ENCODE measurements at places on chromosomes 2 and 18.

GRCh38 chr2:135169900-135170753 lies 118.0 kb downstream of the RAB3GAP1 start:
- no peak for DNase-seq

DNA sequence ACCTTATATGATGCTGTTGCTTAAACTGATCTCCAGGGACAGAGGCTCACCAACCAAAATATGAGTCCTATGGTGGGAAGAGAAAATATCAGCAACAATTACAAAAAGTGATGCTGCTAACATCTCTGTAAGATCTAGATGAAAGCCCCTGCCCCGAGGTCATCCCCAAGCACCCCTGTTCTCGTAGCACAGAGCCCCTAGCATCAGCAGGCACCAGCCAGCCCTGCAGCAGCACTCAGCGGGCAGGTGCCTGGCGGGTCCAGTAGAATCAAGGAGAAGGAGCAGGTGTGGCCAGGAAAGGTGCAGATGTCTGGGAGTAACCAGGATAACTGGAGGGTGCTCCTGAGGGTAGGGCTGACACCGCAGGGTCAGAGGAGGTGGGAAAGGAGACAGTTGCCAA lies 474.2 kb upstream of the MYT1L start:
- no peak for DNase-seq

DNA sequence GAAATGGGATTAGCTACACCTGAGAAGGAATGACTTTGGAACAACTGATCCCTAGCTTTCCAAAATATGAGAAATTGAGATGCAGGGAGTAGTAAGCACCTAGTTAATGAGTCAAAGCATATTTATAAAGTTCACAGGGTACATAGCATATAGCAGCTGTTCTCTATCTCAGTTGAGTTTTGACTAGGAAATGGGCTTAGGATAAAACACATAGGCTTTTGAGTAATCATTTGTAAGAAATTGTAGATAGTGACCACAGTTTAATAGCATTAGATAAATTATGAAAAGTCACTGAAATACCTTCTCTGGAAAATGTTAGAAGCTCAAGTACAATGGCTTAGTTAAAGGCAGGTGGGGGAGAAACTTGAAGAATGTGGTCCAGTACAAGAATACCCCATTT lies 444.7 kb upstream of the TNP1 start:
- no peak for DNase-seq

DNA sequence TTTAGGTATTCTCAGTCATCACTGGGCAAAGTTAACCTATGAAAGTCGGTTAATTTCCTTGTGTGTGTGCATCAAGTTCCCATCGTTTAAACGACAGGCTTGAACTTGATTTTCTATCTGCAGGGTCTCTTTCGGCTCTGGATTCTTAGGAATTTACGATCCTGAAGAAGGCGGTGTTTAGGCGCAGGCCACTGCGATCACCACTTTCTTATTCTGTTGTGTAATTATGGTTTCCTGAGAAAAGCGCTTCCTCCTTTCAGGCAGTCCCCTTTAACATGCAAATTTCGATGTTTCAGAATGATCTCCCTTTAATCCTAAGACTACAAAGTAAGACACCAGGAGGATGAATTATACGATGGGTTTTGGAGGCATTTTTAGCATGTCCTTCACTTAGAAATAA lies 27.9 kb upstream of the MBP start:
- no peak for DNase-seq

DNA sequence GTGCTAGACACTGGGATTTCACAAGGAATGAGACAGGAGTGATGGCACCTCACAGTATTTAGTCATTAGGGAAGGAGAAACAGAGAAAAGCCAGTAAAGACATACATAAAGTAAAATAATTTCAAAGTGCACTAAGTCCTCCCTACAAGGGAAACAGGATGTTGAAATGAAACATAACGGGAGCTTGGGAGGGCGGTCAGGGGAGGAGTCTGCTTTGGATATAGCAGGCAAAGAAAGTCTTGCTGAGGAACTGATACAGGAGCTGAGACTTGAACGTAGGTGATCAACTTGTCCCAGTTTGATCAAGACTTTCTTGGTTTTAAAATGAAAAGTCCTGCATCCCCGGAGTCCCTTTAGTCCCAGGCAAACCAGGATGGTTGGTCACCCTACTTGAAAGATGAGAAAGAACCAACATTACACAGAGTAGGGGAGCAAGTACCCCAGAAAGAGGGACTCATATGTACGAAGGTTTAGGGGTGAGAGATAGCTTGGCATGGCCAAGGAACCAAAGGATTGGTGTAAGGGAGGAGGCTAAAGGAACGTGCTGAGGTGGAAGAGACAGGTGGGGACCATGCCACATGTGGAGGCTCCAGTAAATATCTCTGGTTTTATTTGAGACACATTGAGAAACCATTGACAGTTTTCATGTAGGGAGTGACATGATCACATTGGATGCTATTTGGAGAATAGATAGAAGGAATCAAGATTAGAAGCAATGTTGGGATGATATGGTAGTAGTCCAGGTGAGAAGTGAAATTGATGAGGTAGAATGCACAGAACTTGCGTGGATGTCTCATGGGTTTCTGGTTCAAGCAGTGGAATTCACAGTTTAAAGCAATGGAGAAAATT lies 28.4 kb downstream of the FBXO48 start:
- DNase-seq, result no peak

DNA sequence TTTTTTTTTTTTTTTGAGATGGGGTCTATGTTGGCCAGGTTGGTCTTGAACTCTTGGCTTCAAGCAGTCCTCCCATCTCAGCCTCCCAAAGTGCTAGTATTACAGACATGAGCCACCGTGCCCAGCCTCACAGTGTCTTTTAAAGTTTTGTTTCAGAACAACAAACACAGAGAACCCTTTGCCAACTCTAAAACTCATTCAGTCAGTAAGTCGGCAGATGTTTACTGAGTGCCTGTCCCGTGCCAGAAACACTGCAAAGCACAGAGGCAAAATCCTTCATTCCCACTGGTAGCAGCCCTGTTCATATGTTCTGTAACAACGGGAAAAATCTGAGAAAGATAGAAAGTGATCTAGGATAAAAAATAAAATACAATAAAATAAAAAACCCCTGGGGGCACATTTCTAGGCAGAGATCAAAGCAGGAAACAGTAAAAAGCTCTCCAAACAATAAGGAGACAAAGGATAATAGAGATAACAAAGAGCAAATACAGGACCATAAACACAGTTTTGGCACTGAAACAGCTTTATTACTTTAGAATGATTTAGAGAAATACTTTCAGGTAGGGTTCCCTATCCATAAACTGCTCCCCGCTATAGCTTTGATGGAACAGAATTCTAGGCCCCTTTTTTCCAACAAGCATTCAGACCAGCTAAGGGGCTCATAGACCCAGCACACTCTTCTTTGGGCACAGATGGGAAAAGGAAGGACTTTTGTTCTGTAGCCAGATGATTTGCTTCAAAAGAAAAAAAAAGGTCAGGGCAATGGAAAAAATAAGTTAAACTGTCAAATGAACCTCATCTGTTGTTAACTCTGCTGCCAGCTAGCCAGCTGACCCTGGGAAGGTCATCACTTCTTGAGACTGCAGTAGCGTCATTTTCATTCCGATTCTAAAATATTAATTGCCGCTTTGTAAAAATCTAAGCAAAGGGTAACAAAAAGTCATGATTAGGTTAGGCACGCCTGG lies 212.3 kb downstream of the CDH20 start:
- no peak for DNase-seq

GRCh38 chr2:238596571-238597551 lies 170.1 kb downstream of the ASB1 start:
- no peak for DNase-seq
